ENCODE measurements at places on chromosomes 2 and 18.

- DNase-seq: no peak
Measured at GRCh38 chr2:150076281-150076680, 411.2 kb downstream of the RND3 start.

DNA sequence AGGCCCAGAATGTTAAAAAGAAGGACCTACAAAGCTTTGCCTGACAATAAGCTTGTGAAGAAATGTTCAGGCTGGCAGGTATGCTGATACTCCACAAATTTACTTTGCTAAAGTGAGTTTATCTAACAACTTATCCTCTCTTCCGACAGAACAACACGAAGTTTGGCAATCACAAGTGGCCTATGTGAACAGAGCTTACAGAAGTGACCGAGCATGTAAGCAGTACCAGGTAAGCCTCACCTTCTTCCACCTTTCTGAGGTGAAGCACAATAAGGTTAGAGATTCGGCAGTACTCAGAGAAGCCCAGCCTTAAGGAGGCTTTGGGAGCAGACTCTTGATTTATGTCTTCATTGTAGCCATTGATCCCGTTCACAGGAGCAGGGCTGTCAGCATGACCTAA is 9.0 kb upstream of the LCT start:
- no peak for DNase-seq

DNA sequence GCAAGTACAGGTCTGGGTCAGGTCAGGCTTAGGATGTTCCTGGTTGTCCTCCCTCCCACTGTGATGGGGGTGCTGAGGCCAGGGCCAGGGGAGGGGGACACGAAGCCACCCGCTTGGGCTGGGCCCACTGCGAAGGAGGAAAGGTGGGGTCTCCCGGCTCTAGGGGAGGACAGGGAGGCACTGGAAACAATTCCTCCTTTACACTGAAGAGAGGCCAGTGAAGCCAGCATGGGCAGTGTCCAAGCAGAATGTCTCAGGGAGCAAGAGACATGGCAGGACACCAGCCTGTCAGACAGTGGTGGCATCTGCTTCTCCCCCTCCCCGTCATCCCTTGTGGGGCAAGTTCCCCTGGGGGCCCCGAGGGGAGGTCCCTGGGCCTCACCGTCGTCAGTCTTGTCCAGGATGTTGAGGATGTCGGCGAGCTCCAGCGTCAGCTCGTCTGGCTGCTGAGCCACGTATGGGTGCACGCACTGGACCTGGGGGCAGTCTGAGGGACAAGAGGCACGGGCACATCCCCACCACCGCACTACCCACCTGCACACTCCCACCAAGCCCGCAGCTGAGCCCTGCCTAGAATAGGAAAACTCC is 10.8 kb downstream of the SNORC start:
- no peak for DNase-seq

- no peak for DNase-seq
Measured at GRCh38 chr2:232937278-232937906, 67.3 kb downstream of the SNORC start.

- DNase-seq: no peak
Measured at GRCh38 chr18:64094210-64094609, 54.7 kb downstream of the LINC00305 start.

GRCh38 chr18:2883076-2883735 is 36.4 kb downstream of the EMILIN2 start:
- peak; percentile 82 for DNase-seq

- DNase-seq: no peak
Measured at GRCh38 chr2:231182513-231182899, 15.9 kb upstream of the ARMC9 start.

DNA sequence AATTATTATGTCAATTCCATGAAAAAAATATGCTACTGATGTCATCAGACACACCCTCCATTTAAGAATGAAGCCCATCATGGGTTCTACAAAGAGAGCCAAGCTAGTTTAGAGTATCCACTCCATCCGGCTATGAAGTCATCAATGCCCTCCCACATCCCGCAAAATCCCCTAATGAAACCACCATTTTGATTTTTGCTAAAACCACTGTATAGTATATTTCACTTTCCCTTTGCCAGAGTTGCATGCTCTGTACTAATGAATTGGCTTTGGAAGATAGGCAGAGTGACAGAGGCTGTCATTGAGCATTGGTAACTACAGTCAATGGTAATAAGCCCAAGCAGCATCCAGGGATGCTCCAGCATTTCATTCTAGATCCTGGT is 118.6 kb downstream of the ANKRD44 start:
- DNase-seq: no peak

DNA sequence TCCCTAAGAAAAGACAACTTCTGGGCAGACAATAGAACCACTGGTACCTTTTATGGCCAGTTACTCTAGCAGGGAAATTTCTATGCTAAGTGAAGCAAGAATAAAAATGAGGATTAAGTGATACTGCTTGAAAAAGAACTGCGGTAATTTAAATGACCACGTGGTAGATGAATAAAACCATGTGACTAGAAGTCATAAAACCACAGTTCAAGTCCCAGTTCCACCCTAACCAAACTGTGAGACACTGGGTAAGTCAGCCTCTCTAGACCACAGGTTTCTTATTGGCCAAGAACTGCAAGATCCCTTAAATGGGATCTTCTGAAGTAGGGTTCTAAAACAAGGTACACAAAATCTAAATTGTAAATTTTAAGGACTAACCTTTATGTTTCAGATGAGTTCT is 12.7 kb downstream of the TMEM237 start:
- DNase-seq: no peak

DNA sequence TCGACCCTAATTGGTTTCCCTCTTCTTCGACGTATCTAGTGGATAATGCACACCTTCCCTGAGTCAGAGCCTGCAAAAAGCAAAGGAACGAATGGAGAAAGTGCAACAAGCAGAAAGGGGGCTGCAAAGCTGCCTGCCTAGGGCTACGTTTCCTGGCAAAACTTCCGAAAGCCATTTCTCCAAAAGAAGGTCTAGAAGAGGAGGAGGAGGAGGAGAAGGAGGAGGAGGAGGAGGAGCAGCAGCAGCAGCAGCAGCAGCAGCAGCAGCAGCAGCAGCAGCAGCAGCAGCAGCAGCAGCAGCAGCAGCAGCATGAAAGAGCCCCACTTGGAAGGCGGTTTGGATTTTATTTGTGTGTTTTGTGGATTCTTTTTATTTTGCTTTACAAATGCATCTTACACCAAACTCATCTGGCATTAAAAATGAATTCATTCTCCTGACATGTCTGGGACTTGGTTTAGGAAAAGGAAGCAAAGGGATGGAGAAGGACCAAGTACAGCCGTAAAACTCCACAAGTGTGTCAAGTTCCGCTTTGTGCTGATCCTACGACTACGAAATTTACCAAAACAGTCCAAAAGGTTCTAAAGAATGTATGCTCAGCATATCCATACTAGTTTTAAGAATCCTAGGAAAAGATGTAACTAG is 2.0 kb downstream of the TCF4 start:
- no peak for DNase-seq

DNA sequence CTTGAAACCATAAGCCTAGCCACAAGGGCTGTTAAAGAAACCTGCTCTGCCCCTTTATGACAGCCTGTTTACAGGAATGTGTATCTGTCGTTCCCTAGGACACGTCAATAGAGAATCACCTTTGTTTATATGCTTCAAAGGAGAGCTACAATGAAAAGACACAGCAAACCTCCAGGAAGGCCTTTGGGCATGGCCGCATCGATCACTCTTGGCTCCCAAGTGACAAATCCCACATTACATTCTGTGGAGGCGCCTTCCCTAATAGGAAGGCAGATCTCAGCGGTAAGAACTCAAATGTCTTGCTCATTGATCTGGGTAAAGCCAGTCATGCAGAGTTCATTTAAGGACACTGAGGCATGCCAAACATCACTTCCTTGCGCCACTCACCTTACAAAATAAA is 26.5 kb downstream of the KIAA2012 start:
- no peak for DNase-seq

DNA sequence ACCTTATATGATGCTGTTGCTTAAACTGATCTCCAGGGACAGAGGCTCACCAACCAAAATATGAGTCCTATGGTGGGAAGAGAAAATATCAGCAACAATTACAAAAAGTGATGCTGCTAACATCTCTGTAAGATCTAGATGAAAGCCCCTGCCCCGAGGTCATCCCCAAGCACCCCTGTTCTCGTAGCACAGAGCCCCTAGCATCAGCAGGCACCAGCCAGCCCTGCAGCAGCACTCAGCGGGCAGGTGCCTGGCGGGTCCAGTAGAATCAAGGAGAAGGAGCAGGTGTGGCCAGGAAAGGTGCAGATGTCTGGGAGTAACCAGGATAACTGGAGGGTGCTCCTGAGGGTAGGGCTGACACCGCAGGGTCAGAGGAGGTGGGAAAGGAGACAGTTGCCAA is 474.2 kb upstream of the MYT1L start:
- no peak for DNase-seq
